ENCODE measurements at places on chromosomes 16 and 17.

DNA sequence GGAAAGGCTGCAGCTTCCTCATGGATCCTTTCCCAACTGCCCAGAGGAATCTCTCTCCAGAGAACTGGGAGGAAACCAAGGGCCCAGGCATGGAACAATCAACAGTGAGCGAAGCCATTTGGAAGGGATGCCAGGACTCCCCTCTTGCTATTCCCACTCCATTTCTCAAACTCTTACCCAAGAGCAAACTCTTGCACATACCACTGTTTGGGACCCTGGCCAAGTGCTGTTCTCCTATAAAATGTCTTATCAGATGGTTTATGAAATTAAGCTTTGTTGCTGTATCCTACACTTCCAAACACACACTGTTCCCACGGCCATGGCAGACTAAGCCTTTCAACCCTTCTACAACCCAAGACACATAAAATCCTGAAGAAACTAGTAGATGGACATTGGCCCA is 48.3 kb upstream of the AXIN2 start:
- DNase-seq = no peak

GRCh38 chr17:67374329-67375053 is 2.6 kb upstream of the PITPNC1 start:
- peak; percentile 54 for DNase-seq

DNA sequence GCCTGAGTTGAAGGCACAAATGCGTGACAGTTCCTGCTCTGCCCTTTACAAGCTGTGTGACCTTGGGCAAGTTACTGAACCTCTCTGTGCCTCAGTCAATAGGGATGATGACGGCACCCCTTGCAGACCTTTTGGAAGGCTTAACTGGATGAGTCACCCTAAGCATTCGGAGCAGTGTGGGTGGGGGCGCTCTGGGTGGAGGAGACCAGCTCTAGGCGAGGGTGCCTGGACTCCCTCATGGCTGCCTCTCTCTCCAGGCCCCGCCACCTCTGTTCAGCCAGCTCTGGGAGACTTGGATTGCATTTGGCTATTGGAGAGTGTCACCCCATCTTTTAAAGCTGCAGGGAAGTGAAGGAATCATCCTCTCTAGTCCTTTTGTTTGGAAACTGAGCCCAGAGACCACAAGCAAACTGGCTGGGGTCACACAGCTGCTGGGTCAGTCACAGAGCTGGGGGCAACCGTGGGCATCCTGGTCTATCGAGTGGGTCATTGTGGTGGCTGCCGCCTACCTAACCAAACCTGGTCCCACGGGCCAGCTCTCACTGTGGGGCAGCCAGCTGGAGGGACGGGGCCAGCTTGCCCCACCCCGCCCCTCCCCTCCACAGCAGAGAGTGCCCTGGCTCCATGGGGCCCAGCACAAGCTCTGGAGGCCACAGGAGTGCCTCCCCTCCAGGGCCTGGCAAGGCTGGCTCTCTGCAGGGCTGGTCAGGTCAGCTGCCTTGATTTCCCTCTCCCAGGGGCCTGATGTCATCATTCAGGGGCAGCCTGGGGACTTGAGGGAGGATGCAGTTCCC is 20.2 kb upstream of the GSE1 start:
- DNase-seq = no peak

DNA sequence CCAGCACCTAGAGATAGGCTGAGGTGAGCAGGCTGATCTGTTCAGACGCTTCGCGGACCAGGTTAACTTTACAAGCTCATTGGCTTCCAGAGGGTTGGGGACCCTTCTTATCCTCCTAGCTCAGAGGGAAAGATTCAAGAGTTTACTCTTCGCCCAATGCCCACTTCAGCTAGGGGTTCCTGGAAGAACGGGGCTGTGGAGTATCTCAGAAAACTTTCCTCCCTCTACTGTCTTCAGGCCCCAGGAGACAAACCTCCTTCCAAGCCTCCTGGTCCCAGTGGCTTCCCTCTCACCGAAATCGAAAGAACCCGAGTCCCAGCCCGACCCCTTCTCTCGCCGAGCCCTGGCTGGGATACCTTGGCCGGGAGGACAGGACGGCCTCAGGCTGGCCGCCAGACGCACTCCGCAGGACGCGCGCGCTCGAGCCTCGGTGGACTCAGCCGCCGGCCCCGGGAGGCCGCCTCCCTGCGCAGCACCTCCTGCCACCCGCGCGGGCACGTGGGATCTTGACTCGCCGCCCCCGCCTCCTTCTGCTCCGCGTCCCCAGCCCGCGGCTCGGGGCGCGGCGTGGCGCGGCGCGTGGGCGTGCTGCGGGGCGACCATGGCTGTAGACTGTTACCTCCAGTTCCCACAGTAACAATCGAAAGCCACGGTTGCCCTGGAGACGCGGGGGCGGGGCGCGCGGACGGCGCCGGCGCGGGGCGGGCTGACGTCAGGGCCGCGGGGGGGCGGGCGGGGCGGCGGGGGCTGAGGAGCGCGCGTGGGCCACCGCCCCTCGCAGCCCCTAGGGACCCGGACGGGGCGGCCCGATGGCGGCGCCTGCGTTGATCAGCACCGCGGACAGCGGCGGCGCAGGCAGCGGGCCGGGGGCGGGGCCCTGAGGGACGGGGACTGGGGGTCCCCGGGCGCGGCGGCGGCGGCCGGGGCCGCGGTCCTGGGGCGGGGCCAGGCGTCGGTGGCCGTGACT is 5.3 kb upstream of the HIC1 start:
- DNase-seq = no peak

DNA sequence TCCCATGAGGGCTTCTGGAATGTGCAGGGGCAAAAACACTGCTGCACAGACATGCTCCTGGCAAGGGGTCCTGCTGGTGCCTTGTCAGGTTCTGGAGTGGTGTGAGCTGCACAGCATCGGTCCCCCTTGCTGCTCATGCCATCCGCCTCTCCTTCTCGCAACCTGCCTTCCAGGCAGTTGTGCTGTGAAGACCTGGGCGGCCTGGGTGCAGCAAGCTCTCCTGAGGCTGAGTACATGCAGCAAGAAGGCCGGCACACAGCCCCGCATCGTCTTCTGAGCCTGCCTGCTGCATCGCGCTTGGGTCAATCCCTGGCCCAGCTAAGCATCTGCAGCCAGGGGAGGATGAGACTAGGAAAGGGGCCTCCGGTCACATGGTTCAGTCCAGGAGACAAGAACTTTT is 478 bp upstream of the TRPV1 start:
- DNase-seq = no peak

- peak; percentile 72 for DNase-seq
These were observed 6.6 kb downstream of the NHERF2 start for GRCh38 chr16:2033057-2033908.

- DNase-seq = no peak
These were observed 28.1 kb upstream of the MAPK3 start for GRCh38 chr16:30151091-30151490.

- DNase-seq = no peak
These were observed 8.5 kb downstream of the GAA start for GRCh38 chr17:80109713-80110446.

- no peak for DNase-seq
These were observed 469.0 kb downstream of the MAF start for GRCh38 chr16:79131321-79132075.

DNA sequence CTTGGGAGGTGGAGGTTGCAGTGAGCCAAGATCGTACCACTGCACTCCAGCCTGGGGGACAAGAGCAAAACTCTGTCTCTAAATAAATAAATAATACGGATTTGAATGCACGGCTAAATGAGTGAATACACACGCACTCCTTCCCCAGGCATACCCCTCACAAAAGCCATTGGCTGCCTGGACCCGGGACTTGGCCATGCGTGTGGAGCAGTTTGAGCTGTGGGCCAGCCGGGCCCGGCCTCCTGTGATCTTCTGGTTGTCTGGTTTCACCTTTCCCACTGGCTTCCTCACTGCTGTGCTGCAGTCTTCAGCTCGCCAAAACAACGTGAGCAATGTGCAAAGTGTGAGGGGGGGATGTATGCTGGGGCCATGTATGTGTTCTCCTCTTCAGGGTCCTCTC is 1.6 kb upstream of the KDM6B start:
- no peak for DNase-seq

DNA sequence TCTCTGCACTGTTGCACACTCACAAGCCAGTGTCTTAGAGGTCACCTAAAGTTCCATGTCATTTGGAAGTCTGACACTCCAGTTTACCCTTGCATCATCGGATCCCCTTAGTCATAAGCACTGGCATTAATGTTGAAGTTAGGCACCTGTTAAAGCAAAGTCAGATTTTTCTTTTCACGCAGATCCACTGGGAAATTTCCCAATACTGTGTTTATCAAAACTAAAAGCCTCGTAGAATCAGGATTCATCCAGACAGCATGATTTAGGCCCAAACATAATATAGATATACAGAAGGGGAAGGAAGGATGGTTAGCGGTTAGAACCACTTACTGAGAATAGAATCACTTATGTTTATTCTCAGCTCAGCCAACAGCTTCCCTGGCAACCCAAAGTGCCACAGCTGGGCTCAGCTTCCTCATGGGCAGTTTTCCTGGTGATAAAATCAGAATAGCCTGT is 30.1 kb upstream of the HAPSTR1 start:
- DNase-seq = no peak

DNA sequence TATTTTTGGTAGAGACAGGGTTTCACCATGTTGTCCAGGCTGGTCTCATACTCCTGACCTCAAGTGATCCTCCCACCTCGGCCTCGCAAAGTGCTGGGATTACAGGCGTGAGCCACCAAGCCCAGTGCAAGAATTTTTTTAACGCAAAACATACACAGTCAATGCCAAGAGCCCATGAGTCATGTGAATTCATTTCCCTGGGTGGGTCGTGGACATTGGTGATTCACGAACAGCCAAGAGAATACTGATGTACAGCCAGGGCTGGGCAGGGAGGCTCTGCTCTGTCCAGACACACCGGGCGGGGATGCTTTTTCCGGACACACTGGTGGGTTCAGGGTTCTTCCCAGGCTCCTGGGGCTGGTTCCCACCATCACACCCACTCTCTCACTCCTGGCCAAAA is 17.7 kb downstream of the SLC38A8 start:
- DNase-seq = no peak

DNA sequence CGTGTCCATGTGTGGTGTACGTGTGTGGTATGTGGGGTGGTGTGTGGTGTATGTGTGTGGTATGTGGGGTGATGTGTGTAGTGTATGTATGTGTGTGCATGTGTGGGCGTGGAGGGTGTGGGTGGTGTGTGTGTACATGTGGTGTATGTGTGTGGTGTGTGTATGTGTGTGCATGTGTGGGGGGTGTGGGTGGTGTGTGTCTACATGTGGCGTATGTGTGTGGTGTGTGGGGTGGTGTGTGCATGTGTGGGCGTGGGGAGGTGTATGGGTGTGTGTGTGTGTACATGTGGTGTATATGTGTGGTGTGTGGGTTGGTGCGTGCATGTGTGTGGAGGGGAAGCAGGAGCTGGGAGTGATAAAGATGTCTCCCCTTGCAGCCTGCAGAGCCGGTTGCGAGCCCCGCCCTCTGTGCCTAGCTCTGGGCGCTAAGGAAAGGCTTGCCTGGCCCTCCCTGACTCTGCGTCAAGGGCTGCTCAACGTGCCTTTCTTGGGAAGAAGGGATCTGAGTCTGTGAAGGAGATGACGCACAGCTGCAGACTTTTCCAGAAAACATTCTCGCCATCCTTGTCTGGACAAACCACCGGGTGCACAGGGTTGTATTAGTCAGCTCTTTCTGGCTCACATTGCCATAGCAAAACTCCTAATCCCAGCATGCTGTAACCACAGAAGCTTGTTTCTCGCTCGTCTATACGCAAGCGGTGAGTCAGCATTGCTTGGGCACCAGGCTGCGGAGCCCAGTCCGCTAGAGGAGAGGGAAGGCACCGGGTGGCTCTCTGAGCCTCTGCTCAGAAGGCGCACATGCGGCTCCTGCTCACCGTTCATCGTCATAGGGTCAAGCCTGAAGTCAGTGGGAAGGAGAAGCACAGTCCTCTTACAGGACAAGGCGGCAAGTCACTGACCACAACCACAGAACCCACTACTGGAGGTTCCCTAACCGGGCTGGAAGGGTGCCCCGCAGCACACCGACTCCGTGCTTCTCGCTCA is 2.0 kb upstream of the CD300H start:
- no peak for DNase-seq

DNA sequence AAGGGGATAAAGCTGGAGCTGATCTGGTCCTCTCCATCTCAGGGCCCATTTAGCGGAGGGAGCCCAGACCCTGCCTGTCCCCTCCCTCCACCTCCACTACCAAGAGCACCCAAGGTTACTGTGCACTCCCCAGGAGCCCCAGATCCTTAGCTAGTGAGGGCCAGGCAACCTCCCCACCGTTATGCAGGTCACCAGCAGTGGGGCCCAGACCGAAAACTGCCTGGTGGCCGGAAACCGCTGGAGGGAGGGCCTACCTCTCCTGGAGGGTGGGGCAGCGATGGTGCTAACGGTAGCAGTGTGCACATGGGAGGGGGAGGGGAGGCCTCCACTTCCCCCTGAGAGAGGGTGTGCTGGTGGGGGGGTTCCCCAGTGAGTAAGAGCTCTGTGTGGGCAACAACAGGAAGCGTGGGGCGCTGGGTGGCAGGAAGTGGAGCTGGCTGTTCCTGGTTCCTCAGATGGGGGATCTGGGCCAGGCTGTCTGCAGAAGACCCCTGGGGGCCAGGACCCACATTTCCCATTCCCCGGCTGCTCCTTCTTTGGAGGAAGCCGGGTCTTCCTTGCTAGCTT is 4.4 kb downstream of the FMNL1 start:
- no peak for DNase-seq

DNA sequence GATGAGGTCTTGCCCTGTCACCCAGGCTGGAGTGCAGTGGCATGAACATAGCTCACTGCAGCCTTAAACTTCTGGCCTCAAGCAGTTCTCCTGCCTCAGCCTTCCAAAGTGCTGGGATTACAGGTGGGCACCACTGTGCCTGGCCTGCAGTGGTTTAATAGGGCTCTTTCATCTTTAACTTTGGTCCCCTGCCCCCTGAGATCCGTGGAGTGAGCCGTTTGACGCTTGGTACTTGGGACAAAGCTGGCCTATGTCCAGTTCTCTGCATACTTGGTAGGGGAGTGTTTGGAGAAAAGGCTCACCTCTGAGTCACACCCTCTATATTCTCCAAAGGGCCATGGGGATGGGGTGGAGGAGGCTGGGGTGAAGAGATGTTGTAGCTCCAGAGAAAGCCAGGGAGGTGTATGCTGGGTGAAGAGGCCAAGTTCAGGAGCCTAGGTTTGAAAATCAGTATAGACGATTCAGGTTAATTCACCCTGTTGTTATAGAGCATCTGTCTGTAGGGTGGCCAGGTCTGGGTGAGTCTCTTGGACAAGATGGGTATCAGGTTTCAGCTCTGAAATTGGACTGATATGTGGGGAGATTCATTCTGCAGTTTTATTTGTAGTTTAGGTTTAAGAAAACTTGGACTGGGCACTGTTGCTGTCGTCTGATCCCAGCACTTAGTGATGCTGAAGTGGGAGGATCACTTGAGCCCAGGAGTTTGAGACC is 17.6 kb downstream of the ABCC1 start:
- no peak for DNase-seq

DNA sequence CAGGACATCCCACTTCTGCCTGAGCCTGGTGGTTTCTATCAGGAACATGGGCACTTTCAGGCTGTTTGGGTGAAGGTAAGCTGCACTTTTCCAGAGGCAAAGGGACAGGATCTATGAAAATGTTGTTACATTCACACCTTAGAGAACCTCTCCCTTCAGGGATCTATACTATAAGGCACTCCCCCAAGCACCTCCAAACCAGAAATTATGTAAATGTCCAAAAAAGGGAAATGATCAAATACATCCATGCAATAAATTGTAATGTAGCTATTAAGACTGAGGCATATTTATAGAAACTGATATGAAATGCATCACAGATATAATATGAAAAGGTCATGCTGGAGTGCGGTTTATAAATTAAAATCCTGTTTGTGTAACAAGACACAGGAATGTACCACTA is 23.3 kb upstream of the COG7 start:
- no peak for DNase-seq

Measured in dermis microvascular lymphatic vessel endothelial cell (primary cell).